BJ (cell line): ENCODE measurements at places on chromosomes 3 and 15. TPM values are rescaled to one million over a fixed set of nuclear protein-coding genes. Genes with fewer than 3 reads are reported as not detected.

The PP2D1 gene
- not detected in 2 replicates for polyA plus RNA-seq

The WNT5A gene
- polyA plus RNA-seq: 619 and 627 TPM in 2 replicates

The GOLGA8B gene
- 30.0 and 30.4 TPM in 2 replicates for polyA plus RNA-seq

The DBR1 gene
- 6.0 and 7.1 TPM in 2 replicates for polyA plus RNA-seq

The SAXO2 gene
- 0.45 and 0.49 TPM in 2 replicates for polyA plus RNA-seq

The IQCF5 gene
- not detected in 2 replicates for polyA plus RNA-seq

The MYO5C gene
- polyA plus RNA-seq: 0.13 and 0.27 TPM in 2 replicates

The RYR3 gene
- not detected in 2 replicates for polyA plus RNA-seq

The GPR171 gene
- polyA plus RNA-seq: not detected in 2 replicates

The HCN4 gene
- polyA plus RNA-seq: not detected in 2 replicates

The SIDT1 gene
- polyA plus RNA-seq: not detected in 2 replicates

The GABRB3 gene
- 2.3 and 2.6 TPM in 2 replicates for polyA plus RNA-seq

The TICRR gene
- polyA plus RNA-seq: 1.5 and 2.4 TPM in 2 replicates
